ENCODE measurements at places on chromosomes 1 and 21.

- DNase-seq, result no peak
These were observed 781 bp downstream of the TTLL7 start for GRCh38 chr1:83998205-83998497.

GRCh38 chr1:228464487-228464983 lies 22.6 kb upstream of the RNF187 start:
- peak; percentile 88 for DNase-seq

DNA sequence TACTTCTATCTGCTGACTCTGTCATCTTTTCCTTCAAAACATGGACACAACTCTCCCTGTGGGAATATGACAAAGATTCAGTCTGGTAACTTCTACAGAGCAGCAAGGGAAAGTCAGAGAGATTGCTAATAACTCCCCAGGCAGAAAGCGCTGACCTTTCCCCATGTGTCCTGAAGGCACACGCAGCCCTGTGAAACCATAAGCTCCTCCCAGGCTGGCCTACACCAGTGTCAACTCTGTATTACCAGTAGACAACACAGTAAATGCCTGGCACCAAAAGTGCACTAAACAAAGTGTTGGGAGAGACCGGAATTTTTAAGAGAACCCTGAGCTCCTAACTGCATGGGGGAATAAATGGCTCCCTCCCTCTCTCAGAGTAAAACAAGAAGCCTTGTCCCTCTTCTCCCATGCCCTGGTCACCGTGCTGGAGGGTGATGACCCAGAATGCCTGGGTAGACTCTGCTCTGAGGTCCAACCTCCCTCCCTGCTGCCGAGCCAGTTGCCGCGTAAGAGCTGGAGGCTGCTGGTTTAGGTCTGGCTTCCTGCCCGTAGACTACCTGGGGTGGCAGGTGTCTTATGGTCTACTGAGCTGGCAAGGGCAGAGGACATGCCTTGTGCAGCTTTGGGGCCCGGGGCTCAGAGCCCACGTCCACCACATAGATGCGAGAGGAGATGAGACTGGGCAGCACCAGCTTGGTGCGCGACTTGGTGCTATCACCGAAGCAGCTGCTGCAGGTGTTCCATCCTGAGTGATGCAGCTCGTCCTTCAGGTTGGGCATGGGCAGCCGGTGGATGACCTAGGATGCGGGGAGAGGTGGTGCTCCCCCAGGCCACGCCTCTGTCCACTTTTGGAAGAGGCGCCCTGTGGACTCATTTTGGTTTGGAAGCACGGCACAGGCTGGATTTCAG lies 3.9 kb downstream of the SELENBP1 start:
- DNase-seq, result no peak

GRCh38 chr1:218785928-218786327 lies 387.8 kb upstream of the LYPLAL1 start:
- DNase-seq, result no peak

- DNase-seq, result no peak
These were observed 31.7 kb upstream of the ERO1B start for GRCh38 chr1:236313427-236313826.

GRCh38 chr1:239536165-239536849 lies 149.9 kb downstream of the CHRM3 start:
- no peak for DNase-seq

DNA sequence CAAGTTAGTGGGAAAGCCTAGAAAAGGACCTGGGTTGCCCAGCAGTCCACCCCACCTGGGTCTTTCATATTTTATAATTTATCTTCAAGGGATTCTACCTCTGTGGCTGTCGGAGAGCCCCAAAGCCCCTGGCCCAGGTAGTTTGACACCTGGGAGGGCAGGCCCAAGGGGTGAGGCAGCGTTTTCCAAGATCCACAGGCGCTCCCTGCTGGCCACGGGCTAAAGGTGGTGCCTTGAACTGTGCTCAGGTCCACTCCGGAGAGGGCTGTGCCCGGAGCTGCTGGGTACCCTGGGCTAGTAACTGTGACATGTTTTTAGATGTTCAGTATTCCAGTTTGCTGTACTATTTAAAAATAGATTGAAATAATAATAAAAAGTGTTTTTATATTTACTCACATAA lies 37.2 kb upstream of the CRNN start:
- DNase-seq, result no peak

DNA sequence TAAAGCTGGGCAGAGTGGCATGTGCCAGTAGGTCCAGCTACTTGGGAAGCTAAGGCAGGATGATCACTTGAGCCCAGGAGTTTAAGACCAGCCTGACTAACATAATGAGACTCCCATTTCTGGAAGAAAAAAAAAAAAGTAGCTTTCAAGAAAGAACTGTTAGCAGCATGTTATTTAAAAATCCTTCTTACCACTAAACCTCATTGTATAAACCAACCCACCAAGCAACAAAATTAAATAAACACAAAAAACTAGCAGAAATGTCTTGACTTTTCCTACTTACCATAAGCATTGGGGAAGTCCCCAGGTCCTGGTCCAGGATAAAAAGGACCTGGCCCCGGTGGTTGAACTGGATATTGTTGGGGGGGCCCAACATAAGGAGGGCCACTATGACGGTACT lies 192.9 kb upstream of the HP1BP3 start:
- DNase-seq, result no peak

DNA sequence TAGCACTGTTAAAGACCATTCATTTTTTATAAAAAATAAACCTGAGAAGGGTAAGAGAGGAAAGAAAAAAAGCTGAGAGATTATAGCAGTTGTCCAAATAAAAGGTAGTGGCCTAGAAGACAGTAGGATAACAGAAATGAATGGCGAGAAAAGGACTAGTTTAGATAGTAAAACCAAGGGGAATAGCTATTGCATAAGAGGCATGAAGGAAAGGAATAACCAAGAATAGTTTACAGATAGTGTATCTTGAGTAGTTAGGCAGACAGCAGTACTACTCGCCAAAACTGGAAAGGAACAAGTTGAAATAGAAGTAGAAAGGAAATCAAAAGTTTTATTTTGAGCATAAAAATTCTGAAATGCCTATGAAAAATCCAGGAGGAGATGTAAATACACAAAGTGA lies 70.5 kb downstream of the EIF4G3 start:
- DNase-seq, result no peak

- DNase-seq, result no peak
These were observed 11.9 kb upstream of the VHLL start for GRCh38 chr1:156310962-156311361.

- DNase-seq, result no peak
These were observed 156.0 kb downstream of the PGBD5 start for GRCh38 chr1:230270185-230270558.

GRCh38 chr21:42092771-42093170 lies 21.7 kb downstream of the UMODL1 start:
- no peak for DNase-seq

DNA sequence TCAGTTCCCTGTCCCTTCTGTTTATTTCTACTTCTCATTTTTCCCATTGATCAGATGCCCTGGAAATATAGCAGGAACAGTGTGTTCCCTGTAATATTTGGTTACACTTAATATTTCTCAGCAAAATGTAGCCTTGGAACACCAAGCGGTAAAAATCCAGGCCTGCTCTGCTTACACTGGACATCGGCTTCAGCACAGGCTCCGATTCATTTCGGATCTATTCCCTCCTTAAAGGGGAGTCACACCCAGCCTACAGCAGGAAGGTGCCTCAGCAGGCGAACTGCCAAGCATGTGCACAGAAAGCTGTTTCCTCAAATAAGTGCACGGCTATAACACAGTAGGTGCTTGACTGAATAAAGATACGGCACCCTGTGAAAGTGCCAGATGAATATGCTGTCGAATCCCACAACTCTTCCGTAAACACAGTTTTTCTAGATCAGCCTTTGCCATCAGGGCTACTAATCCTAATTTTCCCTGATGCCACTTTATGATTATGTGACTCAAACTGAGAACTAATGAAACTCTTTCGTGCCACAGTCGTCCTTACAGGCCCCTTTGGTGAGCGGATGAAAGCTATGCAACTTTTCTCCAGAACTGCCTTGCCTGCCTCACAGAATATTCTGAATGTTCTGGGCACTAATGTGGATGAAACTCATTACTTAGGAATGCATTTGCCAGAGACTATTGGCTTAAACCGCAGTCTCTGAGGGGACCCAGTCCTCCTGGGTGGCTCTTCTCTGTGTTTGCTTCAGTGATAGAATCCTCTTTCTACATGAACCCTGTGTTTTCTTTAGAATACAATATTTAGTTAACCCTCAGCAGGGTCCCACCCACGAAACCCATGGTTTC lies 275.5 kb upstream of the RUNX1 start:
- no peak for DNase-seq

GRCh38 chr1:82901561-82901960 lies 1097.4 kb downstream of the TTLL7 start:
- DNase-seq, result no peak

DNA sequence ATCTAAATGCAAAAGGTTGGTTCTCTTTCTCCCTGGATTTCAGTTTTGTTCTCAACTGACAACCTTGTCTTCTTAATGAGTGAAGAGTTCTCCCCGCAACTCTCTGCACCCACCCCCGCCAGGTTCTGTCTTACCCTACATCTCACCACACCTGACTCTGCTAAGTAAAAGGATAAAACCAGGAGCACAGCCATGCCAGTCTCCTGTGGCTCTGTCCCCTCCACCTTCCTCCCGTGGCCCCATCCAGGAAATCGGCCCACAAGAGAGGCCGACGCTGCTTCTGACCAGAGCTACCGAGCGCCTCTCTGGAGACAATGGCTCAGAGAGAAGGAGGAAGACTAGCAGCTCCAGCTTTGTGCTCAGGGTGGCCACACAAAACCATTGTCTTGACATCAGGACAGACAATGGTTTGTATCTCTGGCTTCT lies 72.2 kb downstream of the PLEKHA6 start:
- no peak for DNase-seq

DNA sequence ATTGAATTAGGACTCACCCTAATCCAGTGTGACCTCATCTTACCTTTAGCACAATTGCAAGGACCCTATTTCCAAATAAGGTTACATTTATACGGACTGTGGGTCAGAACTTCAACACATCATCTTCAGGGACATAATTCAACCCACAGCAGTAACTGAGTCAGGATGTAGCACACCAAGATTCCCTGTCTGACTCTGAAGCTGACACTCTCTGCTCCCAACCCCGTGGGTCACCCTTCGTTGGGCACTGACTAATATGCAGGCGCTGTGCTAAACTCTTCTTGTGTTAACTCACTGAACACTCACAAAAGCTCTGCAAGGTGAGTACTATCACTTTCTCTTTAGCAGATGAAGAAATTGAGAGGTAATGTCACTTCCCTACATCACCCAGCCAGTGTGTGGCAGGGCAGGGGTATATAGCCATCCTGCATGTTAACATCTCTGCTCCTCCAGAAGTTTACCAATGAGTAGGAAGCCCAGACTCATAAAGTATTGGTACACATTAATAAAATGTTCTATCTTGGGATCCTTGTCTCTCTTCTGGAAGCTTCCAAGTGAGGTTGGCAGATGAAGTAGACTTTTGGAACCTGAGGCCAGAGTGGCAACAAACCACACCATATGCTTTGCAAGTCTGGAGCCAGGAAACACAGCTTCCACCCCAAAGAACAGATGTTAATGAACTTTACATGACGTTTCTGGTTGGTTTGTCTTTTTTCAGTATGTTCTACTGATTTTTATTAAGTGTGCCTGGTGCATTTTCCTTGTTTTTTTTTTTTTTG lies 139.2 kb upstream of the KLHDC7A start:
- DNase-seq, result no peak

GRCh38 chr1:63575340-63575826 lies 17.8 kb upstream of the PGM1 start:
- DNase-seq, result peak; percentile 18

DNA sequence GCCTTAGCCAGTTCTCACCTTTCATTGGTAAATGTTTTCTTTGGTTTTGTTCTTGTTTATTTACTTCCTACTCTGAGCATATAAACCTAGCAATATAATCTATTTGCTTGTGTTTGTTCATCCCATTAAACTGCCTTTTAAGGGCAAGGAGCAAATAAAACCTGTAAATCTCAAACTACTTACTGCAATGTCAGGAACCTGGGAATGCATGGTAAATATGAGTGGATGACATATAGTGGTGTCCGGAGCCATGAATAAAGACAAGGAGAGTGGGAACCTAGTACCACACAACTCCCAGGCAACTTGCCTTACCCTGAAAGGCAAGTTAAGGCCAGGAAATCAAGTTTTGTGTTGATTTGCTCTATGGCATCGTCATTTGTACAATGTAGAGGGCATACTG lies 1133.7 kb upstream of the NCAM2 start:
- DNase-seq, result no peak

- peak; percentile 17 for DNase-seq
These were observed 29.7 kb upstream of the KIRREL1 start for GRCh38 chr1:157963713-157964112.

- DNase-seq, result no peak
These were observed 15.7 kb downstream of the TCEA3 start for GRCh38 chr1:23408797-23409290.

- no peak for DNase-seq
These were observed 66.1 kb downstream of the CYYR1 start for GRCh38 chr21:26506956-26507355.

DNA sequence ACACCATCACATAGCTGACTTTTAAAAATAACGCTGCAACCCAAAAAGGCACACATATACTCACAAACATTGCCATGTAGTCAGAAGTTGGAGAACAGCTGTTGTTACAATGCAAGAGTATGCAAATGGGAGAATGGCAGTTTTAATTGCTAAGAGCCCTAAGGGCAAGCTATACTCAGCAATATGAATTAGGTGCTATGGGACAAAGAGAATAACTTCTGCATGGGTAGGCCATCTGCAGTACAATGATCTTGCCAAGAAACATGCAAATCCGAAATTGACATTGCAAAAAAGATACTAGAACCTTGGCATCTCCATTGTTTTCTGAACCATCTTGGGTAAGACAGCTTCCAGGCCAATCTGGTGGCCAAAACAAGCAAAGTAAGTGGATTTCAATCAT lies 697.8 kb downstream of the LRRIQ3 start:
- no peak for DNase-seq

GRCh38 chr1:66350001-66350547 lies 183.9 kb upstream of the SGIP1 start:
- DNase-seq, result peak; percentile 75

DNA sequence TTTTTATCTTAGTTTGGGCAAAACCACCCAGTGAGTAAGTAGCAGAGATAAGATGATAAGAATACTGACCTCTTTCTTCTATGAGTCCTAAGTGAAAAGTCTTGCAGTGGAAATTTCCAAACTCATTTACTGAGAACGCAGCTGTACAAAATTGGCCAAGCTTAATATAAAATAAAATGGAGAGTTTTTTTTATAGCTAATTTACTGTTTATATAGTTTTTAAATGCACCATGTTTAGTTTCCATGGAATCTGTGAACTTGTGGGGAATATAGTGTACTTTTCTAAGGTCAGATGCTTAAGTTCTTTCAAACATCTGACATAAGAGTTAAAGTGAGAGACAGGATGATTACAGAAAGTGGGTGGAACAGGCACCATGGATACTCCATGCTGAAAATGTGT lies 833.5 kb downstream of the ADGRL2 start:
- no peak for DNase-seq

GRCh38 chr1:236489710-236490377 lies 33.9 kb upstream of the LGALS8 start:
- DNase-seq, result peak; percentile 36

GRCh38 chr1:43898981-43899380 lies 34.6 kb upstream of the ARTN start:
- DNase-seq, result no peak

Measured in CD8-positive, alpha-beta memory T cell (primary cell).